ENCODE measurements at places on chromosomes 12 and 14. TPM values are rescaled to one million over a fixed set of nuclear protein-coding genes. Genes with fewer than 3 reads are reported as not detected.

The SLC39A5 gene
- total RNA-seq = not detected

The GPR135 gene
- total RNA-seq = 0.61 TPM

The VIPAS39 gene
- 36.0 TPM for total RNA-seq

The MYL2 gene
- total RNA-seq = not detected

The SLC17A8 gene
- total RNA-seq = not detected

The AMHR2 gene
- not detected for total RNA-seq

The NELL2 gene
- total RNA-seq = under 0.01 TPM

The DHRS2 gene
- not detected for total RNA-seq

The PLEKHH1 gene
- total RNA-seq = under 0.01 TPM

The PRH2 gene
- not detected for total RNA-seq

The POTEM gene
- total RNA-seq = not detected
